ENCODE measurements at places on chromosomes 6 and 20.

GRCh38 chr6:136571496-136571895 is 21.3 kb upstream of the MAP7 start:
- no peak for DNase-seq

DNA sequence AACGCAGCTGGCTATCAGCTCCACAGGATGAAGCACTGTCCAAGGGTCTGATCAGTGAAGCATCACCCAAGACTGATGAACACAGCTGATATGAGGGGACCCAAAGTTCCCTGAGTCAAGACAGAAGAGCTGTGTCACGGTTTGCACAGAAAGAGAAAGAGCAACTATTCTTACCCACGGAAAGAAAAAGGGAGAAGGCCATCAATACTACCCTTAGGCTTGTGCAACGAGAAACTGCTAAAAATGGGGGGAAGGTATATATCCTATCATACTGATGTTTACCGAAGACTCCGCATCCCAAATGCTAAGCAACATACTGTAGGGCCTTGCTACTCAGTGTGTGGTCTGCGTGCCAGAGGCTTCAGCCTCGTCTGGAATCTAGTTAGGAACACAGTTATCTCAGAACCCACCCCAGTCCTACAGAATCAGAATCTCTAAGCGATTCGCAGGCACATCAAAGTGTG is 665 bp downstream of the FASTKD5 start:
- DNase-seq, result no peak

GRCh38 chr20:2002365-2002764 is 8.5 kb upstream of the PDYN start:
- DNase-seq, result no peak

- DNase-seq, result no peak
These were observed 59.9 kb downstream of the FOXA2 start for GRCh38 chr20:22524393-22525015.

DNA sequence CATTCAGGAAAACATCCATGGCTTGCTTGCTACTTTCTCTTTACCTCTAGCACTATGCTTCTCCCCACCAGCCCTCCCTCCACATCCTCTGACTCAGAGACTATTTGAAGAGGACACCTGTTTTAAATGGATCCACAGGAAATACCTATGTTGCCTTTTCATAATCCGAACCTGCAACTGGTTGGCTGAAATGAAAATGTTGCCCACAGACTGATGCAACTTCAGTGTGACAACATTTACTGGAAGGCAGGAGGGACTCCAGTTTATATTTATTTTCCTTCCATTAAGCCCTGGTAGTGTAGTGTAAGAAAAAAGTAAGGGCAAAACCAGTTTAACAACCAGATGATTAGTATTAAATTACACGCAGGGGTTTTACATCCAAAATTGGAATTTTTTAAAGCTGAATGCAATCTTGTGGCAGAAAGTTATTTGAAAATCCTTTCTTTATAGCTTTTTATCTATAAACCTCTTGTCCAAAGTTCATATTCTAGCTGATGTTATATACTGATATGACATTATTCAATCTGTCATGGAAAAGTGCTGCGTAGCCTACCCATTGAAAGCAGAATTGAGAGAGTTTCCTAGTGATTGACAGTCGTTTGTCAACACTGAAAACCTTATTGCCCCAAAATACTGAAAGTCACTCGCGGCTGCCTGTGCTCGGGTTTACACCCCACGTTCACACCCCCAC is 881 bp upstream of the AIG1 start:
- peak; percentile 78 for DNase-seq

DNA sequence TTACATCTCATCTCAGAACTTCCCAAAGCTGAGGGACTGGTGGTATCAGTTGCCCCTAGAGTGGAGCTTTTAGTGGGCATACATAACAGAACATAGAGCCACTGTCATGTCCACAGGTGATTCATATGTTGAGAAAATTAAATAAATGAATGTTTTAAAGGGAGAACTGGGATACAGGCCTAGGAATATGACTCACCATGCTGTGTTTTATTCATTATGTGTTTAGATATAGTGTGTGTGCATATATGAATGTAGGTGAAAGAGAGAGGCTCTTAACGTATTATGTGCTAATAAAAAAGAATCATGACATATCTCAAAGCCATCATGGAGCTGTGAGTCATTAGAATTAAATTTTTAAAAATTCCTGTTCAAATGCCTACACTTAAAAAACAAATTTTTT is 332.2 kb upstream of the RSPO3 start:
- no peak for DNase-seq

DNA sequence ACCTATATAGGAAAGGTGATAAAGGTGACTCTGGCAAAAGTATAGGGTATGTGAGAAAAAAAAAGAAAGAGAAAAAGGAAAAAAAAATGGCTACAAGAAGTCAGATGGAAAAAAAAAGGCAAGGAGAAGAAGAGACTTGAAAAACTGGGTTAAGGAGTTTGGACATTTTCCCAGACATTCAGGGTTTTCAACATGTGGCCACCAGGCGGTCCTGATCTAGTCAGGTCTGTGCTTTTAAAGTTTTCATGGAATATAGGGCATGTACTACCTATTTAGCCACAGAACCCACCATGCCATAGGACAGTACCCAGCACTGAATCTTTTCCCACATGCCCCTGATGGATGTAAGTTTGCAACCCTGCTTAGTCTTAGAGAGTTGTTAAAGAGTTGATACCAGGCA is 433.7 kb downstream of the MAFB start:
- DNase-seq, result no peak

GRCh38 chr20:20755231-20755630 is 42.8 kb upstream of the RALGAPA2 start:
- no peak for DNase-seq

DNA sequence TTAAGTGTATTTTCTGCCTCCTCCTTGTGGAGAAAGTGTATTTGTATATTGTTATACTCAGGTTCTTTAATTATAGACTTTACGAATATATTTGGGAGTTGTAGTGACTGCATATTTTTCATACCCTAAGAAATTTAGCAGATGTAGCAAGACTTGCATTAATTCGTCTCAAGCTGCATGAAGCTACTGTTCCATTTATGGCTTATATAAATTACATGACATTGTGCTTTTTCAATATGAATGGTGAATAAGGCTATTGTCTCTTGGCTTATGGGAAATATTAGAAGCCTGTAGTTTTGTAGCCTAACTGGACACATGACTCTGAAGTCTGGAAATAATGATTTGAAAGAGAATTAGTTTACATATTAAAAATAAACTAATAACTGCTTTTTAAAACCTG is 2.4 kb downstream of the ADGRG6 start:
- DNase-seq, result no peak

GRCh38 chr6:141587482-141588266 is 545.1 kb upstream of the GJE1 start:
- peak; percentile 19 for DNase-seq

DNA sequence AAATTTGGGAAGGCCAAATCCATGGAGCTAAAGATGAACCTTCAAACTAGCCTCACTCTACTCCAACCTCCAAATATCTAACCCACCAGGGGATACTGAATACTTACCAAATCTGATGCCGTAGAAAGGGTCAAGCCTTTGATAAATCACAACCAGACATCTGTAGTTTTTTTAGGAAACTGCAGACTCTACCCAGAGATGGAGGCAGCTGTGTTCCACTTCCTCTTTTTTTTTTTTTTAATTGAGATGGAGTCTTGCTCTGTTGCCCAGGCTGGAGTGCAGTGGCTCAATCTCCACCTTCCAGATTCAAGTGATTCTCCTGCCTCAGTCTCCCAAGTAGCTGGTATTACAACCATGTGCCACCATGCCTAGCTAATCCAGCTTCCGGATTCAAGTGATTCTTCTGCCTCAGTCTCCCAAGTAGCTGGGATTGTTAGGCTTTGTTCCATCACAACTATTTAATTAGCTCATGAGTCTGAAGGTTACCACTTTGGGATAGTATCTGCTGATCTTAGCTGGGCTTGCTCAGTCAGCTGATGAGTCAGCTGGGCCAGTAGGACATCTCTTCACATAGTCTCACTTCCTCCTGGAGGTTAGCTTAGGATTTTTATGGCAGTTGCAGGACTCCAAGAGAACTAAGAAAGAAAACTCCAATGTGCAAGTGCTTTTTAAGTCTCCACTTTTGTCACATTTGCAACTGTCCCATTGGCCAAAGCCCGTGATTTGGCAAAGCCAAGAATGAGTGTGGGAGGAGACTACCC is 13.3 kb downstream of the FRK start:
- DNase-seq, result no peak
